ENCODE measurements at places on chromosomes 5 and 9. TPM values are rescaled to one million over a fixed set of nuclear protein-coding genes. Genes with fewer than 3 reads are reported as not detected.

ADAMTSL2 gene
- total RNA-seq = 0.11 TPM

KIF4B gene
- 0.33 TPM for total RNA-seq

IRX4 gene
- not detected for total RNA-seq

CEP72 gene
- total RNA-seq = 1.9 TPM

CCDC183 gene
- total RNA-seq = 0.52 TPM

CMYA5 gene
- total RNA-seq = 0.09 TPM

CDC20B gene
- under 0.01 TPM for total RNA-seq

TMEM174 gene
- total RNA-seq = not detected

Data from dermis lymphatic vessel endothelial cell (primary cell).